ENCODE measurements at places on chromosomes 16 and 17. TPM values are rescaled to one million over a fixed set of nuclear protein-coding genes. Genes with fewer than 3 reads are reported as not detected.

- no peak for DNase-seq
Measured at GRCh38 chr16:1093284-1094123, 2.5 kb downstream of the C1QTNF8 start.

- DNase-seq, result no peak
Measured at GRCh38 chr17:63490329-63490728, 13.5 kb downstream of the ACE start.

GRCh38 chr16:554640-555365 lies 5.4 kb upstream of the PRR35 start:
- no peak for DNase-seq

Gene RCVRN
- 0.37 TPM for polyA plus RNA-seq

DNA sequence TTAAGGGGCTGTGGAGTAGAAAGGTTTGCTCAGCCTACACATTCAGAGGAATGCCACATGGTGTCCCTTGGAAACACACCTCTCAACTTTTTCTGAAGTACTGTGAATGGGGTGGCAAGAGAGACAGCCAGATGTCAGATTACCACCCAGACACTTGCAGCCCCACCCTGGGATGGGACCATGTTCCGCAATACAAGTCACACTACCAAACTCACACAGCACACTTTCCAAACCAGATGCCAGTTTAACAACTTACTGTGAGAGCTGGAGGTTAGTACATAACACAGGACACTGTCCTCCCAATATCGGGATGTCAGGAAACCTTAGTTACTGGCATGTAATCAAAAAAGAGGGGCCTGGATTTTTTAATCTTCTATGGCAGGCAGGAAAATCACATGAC lies 7.9 kb downstream of the USP7 start:
- DNase-seq, result no peak

GRCh38 chr16:30829130-30830071 lies 42.4 kb upstream of the ZNF629 start:
- DNase-seq, result no peak

GRCh38 chr16:15521758-15522509 lies 87.5 kb downstream of the BMERB1 start:
- DNase-seq, result no peak

DNA sequence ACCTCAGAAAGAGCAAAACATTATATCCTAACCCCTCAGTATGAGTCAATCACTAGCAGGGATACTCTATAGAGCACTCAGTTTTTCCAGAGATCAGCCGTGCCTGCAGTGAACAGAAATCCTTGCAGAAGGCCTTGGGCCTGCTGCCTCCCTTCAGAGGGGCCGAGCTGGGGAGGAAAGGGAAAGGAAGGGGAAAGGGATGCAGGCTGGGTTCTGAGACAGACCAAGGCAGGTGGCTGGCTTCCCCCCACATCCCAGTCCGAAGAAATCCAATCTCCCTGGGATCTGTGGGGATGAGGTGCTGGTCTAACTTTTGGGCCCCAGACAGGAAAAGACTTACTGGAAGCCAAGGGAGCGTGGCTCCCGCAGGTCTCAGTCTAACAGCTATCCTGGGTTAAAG lies 25.3 kb downstream of the SRL start:
- DNase-seq, result no peak

GRCh38 chr17:48012151-48012520 lies 25.5 kb downstream of the COPZ2 start:
- no peak for DNase-seq

- no peak for DNase-seq
Measured at GRCh38 chr16:83550183-83550569, 257.6 kb upstream of the HSBP1 start.
